ENCODE measurements at places on chromosomes 5 and 9. TPM values are rescaled to one million over a fixed set of nuclear protein-coding genes. Genes with fewer than 3 reads are reported as not detected.
A peak's percentile ranks its signal among the peaks of the same experiment; 100 is the strongest.

Gene TRAF1
- total RNA-seq: 1.5 TPM

Gene IRX2
- total RNA-seq: not detected

Gene PLAC8L1
- total RNA-seq: 3.8 TPM

Gene GFRA3
- 0.83 TPM for total RNA-seq

Gene AGXT2
- not detected for total RNA-seq

DNA sequence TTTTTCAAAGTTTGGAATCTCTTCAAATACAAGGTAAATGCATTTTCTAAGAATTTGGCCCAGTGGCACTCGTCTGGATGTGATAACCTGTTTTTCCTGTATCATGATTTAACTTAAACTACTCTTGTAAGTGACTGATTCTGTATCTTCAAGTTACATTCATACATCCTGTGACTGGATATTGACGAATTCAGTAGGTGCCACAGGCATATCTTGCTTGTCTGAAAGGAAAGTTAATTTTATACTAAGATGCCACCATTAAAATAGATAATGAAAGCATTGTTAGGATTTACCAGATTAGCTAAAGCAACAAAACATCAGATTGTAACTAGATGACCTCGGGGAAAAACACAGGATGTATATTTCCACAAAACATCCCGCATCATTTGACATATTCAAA is 175.3 kb upstream of the ZNF608 start:
- H3K27ac ChIP-seq: no peak overlapping the region
- no peak overlapping the region for H3K4me3 ChIP-seq
- no peaks in the 10 kb centered on the region for H3K27me3 ChIP-seq
- no peak for DNase-seq
- H3K4me1 ChIP-seq: no peaks in the 10 kb centered on the region
- H3K36me3 ChIP-seq: no peaks in the 10 kb centered on the region

DNA sequence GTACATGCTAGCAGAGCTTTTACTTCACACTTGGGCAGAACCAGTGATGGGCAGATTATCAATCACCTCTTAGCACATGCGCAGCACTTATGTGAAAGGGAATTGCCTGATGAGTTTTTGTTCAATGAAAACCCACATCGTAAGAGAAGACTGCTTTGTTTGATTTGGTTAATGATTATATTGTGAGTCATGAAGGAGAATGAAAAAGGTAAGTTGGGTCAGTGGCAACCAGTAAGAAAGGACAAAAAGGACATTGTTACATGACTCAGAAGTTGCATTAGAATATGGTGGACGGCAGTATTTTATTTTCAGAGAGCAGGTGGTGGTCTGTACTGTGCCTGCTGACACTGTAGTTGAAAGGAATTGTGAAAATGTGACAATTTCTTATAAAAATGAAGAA is 127.4 kb downstream of the AOPEP start:
- peaks cover 6% of the 10 kb centered on the region for H3K36me3 ChIP-seq
- H3K27ac ChIP-seq: peak overlapping the region; percentile 100
- no peak for DNase-seq
- H3K4me3 ChIP-seq: peak overlapping the region; percentile 58
- H3K27me3 ChIP-seq: no peaks in the 10 kb centered on the region

DNA sequence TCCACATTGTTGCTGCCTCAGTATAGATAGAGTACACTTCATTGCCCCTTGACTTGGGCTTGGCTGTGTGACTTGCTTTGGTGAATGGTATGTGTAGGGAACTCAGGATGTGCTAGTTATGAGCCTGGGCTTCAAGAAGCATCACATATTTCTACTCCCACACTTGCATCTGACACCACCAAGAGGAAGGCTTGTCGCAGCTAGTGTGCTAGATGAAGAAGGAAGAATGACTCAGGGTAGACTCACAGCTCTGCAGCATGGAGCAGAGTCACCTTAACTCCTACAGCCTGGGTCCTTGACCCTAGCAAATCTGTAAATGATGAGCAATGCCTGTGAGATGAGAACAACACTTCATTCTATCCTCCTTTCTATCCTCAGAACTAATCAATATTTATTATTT is 261.8 kb downstream of the ASTN2 start:
- H3K4me1 ChIP-seq: no peaks in the 10 kb centered on the region
- no peaks in the 10 kb centered on the region for H3K36me3 ChIP-seq
- H3K27ac ChIP-seq: no peak overlapping the region

DNA sequence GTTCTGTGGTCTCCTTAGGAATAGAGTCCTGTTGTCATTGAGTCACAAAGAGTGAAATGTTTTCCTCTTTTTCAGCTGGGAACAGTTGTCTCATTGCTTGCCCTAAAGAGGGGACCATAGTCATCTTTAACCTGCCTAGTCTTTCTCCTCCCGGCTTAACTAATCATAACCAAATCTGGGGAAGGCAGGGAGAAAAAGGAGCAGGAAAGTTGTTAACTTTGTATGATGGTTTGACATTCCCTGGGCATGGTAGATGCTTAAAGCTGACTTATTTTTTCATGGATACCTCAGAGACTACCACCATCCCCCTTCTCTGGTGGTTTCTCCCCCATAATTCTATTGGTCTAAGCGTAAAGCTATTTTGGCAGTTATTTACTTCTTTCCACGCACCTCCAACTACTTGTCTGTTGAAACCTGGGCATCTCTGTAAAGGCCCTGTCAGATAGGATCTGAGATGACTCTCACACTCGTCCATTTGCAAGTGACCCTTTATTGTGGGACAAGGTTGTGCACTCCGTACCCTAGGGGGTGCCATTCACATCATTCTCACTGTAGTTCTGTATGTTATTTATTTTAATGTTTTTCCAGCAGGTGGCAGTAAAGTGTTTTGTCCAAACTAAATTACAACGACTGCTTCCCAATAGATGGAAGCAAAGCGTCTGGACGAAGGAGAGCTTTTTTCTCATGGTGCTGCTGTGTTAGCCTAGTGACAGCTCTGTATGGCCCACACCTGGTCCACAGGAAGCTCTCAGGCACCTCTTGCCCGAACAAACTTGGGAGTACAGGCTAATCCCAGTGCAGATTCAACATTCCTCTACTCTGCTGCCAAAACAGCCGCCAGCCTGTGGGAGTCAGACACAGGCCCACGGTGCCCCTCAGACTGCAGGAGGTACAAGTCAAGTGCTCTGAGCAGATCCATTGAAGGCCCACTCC is 3.0 kb upstream of the FAM13B start:
- H3K4me3 ChIP-seq: no peak overlapping the region
- no peaks in the 10 kb centered on the region for H3K27me3 ChIP-seq
- peaks cover 30% of the 10 kb centered on the region for H3K36me3 ChIP-seq

DNA sequence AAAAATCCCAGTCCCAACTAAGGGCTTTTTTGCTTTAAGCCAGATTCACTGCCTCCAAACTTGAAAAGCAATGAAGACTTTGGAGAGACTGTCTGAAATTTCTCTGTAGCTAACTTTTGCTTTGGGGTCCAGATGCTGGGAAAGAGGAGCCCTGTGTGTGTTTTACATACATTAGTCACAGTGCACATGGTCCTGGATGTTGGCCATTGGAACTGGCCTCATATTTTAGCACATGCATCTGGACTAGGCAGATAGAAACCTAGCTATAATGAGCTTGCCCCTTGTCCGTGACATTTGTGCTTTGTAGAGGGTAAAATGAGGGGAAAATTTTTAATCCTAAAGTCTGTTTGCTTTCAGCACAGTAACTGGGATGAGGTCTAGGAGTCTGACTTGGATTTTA is 421.7 kb downstream of the CDK5RAP2 start:
- H3K36me3 ChIP-seq: no peaks in the 10 kb centered on the region
- no peaks in the 10 kb centered on the region for H3K4me1 ChIP-seq
- H3K27ac ChIP-seq: no peak overlapping the region
- no peak for DNase-seq

DNA sequence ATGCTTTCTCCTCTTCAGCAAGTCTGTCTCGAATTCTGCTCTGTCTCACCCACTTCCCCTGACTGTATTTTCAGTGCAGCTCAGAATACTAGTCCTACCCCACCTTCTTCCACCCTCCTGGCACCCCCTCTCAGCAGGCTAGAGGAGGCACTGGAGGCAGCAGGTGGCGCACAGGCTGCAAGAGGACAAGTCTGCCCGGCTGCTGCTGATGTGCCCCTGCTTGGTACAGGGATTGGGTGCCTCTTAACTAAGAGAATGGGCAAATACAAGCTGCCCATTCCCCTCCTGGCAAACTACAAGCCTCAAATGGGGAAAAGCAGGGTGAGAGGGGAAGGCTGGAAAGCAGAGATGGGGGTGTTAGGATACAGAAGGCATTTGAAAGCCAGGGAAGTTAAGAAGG is 5.1 kb downstream of the TLN1 start:
- H3K4me3 ChIP-seq: no peak overlapping the region
- no peaks in the 10 kb centered on the region for H3K27me3 ChIP-seq
- DNase-seq: no peak
- H3K36me3 ChIP-seq: peaks cover 23% of the 10 kb centered on the region
- H3K4me1 ChIP-seq: no peaks in the 10 kb centered on the region

Data from Calu3 (cell line).